ENCODE measurements at places on chromosomes 2 and 18.

DNA sequence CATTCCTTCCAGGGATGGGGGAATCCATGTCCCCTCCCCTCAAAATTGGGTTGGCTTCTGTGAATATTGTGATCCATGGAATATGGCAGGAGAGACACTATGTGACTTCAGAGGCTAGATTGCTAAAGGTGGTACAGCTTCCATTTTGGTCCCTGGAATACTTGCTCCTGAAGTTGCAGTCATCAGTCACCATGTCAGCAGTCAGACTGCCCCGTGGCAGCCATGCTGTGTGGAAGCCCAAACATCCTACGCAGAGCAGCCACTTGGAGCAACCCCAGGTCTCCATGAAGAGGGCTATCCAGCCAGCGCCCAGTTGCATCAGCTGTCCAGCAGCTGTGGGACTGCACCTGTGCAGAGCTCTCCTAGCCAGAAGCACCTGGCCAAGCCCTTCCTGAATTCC is 15.8 kb upstream of the KDSR start:
- no peak for DNase-seq

DNA sequence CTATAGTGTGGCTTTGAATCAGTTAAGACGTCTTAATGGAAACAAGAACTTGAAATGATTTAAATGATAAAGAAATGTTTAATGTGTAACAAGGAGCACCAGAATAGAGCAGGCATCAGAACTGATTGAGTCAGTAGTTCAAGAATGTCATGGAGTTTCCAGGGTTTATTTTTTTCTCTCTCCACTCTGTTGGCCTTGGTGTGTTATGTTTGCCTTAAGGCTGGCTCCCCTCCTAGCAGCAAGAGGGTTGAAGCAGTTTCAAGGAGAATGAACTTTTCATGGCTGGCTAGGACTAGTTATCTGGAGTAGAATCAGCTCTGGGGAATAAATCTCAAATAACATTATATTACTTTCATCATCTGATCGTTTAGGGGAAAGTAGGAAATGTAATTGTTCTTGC is 13.4 kb upstream of the GLS start:
- no peak for DNase-seq

DNA sequence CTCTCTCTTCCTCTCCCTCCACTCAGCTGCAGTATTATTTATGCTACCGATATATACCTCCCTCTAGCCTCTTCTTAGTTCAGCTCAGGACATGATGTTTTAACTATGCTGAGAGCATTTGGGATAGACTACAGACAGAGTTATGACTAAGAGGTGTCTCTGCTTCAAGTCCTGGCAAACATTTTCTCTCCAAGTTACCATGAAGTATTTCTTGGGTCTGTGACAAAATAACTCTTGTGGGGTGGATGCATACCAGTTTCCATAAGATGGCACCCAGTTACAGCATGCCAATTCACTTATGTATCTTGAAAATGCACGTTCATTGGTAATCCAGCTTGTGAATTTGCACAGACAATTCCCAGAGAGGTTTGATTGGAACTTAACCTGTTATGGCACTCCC is 737.6 kb downstream of the SLC4A3 start:
- no peak for DNase-seq

- DNase-seq, result no peak
These were observed 11.2 kb upstream of the IKZF2 start for GRCh38 chr2:213162516-213163118.

DNA sequence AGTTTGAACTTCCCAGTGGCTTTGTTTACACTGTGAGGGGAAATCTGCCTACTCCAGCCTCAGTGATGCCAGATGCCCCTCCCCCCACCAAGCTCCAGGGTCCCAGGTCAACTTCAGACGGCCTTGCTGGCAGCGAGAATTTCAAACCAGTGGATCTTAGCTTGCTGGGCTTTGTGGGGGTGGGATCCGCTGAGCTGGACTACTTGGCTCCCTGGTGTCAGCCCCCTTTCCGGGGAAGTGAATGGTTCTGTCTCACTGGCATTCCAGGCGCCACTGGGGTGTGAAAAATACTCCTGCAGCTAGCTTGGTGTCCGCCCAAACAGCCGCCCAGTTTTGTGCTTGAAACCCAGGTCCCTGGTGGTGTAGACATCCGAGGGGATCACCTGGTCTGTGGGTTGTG is 70.0 kb upstream of the NEUROD1 start:
- DNase-seq, result no peak

DNA sequence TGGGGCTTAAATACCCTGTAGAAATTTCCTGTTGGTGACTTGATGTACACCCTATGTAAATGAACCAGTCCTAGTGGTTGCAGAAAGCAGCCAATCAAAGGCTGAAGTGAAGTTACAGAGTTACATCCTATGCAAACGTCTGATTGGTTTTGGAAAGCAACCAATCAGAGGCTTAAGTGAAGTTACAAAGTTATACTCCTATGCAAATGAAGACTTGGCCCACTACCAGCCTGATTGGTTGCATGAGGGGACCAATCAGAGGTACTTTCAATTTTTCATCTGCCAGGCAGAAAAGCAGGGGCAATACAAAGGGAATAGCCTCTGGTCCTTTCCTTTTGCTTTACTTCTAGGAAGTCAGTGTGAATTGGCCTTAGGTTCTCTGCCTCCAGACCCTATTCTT is 13.6 kb upstream of the ZNF397 start:
- DNase-seq, result no peak

GRCh38 chr2:9738535-9739496 is 104.5 kb upstream of the TAF1B start:
- DNase-seq, result no peak

GRCh38 chr2:120626566-120626965 is 109.1 kb upstream of the GLI2 start:
- DNase-seq, result no peak

DNA sequence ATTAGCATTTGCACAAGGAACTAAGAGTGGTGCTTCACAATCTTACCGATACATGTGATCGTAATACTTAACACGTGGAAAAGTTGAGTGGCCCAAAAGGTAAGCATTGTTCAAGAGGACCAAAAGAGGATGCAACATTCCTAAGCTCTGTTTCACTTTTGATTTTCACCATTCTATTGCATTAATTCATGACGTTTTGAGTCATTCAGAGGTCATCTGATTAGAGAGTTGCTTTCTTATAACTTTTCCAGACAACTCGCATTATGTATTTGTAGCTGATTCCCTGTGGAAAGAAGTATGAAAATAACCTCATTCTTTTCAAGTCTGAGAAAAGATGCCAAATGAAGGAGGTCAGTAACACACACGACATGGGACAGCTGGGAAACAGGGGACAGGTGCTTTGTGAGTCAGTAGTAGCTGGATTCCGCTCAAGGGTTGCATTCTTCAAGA is 344.4 kb downstream of the RND3 start:
- no peak for DNase-seq

- DNase-seq, result no peak
These were observed 60.7 kb upstream of the CAVIN2 start for GRCh38 chr2:191907545-191907944.

- no peak for DNase-seq
These were observed 131.0 kb downstream of the TMEM182 start for GRCh38 chr2:102892698-102893310.

DNA sequence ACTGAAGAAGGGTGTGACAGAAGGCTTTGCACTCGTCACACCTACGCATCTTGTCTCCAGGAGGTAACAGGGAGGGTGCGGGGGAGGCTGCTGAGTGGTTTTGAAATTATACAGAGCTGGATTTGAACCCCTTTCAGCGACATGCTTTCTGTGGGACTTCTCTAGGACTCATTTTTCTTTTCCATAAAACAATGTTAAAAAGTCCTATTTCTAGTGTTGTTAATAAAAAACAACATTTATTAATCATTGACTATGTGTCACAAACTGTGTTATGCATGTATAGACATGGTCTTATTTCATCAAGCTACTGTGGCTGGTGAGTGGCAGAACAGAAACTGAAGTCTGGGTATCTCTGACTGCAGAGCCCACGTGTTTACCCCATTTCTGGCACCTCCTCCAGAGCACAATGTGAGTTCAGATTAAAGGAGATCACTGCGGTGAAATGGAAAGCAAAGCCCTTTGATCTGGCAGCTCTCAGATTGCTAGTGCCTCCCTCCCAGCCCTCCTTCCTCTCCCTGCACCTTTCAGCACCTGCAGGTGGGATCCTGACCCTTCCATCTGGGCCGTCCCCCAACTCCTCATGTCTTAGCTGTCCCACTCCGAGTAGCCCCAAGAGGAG is 315.5 kb upstream of the MYT1L start:
- no peak for DNase-seq

DNA sequence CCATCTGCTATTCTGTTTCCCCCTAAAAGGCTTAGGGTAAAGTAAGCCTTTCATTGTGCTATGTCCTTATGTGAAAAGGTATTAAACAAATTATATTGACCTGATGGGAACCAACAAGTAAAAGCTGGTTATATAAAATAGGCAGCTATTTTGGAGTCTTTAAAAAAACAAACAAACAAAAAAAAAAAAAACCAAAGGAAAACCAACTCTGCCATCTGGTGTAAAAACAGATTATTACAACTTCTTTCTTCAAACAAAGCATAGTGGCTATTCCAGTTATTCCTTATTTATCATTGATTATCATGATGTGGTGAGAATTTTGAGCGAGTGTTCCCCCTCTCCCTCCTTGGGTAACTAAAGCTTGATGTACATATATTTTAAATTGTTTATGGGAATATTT is 122.3 kb upstream of the FHL2 start:
- no peak for DNase-seq
